ENCODE measurements at places on chromosomes 3 and 15. TPM values are rescaled to one million over a fixed set of nuclear protein-coding genes. Genes with fewer than 3 reads are reported as not detected.
A peak's percentile ranks its signal among the peaks of the same experiment; 100 is the strongest.

DNA sequence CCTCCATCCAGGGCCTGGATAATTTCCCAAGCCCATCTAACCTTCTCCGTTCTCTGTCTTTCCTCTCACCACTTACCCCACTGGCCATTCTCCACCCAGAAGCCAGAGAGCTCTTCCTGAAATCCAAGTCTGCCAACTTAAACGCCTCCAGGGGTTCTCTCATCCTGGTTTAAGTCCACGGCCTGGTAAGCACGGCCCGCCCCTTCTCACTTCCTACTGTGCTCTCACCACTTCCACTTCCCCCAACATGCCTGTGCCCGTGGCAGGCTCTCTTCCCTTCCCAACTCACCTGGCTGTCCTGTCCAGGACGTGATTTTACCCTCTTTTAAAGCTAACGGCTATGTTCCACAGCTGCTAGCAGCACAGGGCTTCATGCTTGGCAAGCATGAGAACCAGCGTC, 1.7 kb upstream of the CX3CR1 start:
- no peak for DNase-seq

GRCh38 chr15:51186891-51187290, 92.2 kb upstream of the TNFAIP8L3 start:
- no peak for DNase-seq

DNA sequence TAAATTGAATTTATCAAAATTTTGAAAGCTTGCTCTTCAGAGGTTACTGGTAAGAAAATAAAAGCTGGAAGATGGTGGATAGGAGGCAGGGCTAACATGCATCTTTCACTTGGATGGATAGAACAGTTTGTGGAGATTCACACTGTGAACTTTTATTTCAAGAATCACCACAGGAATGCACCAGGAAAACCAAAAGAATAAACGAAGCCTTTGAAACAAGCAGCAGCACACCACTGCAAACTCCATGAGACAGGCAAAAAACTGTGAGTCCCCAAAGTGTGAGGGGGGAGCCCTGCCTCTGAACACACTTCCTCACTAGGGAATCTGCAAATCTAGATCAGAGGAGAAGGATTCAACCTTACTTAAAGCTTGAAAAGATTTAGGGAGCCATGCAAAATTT, 122.2 kb downstream of the RTP4 start:
- DNase-seq = no peak

DNA sequence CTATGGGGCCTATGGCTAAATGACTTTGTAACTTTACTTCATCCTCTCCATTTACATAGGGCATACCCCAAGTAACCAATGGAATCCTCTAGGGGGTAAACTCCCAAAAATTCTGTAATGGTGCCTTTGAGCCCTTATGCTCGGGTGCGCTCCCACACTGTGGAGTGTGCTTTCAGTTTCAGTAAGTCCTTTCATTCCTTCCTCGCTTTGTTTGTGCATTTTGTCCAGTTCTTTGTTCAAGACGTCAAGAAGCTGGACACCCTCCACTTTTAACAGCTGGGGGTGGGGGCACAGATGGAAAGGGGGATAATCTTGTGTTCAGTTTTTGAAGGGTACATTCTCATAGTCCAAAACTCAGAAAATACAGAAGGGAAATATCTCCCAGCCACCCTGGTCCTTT, 84.4 kb upstream of the C2CD4B start:
- no peak for DNase-seq

- DNase-seq = no peak
Observed at GRCh38 chr3:35665390-35666055, 26.2 kb downstream of the ARPP21 start.

GRCh38 chr3:37308247-37308646, 133.9 kb upstream of the LRRFIP2 start:
- DNase-seq = no peak

Gene ACSBG1
- total RNA-seq = 97.5 TPM

DNA sequence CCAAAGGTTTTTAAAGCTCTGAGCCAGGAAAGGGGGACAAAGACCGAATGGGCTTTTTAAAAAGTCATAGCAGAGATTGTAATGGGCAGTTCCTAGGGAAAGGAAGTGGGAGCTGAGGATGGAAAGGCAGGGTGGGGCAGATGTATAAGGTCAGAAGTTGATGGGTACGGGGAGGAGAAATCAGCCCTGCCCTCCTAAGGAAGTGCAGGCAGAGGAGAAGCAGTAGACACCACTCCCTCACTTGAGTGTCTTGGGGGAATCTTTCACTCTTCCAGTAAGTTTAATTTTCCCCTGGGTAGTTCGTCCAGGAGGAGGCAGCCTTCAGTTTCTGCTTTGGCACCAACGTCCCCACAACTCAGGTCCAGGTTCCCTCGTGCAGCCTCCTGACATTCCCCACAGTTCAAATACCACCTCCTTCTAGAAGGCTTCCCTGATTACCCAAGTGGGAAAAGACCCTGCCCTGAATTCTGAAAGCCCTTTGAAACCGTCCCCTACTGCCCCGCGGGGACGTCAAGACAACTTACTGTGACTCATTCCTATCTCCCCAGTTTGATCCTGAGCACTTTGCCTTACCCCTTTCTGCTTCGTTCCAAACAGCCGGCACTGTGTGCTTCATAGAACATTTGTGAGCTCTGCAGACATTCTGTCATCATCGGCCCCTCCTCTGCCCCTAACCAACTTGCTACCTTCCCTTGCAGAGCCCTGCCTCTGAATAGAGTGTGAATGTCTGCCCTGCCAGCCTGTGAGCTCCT, 14.3 kb upstream of the SRP14 start:
- no peak for DNase-seq

DNA sequence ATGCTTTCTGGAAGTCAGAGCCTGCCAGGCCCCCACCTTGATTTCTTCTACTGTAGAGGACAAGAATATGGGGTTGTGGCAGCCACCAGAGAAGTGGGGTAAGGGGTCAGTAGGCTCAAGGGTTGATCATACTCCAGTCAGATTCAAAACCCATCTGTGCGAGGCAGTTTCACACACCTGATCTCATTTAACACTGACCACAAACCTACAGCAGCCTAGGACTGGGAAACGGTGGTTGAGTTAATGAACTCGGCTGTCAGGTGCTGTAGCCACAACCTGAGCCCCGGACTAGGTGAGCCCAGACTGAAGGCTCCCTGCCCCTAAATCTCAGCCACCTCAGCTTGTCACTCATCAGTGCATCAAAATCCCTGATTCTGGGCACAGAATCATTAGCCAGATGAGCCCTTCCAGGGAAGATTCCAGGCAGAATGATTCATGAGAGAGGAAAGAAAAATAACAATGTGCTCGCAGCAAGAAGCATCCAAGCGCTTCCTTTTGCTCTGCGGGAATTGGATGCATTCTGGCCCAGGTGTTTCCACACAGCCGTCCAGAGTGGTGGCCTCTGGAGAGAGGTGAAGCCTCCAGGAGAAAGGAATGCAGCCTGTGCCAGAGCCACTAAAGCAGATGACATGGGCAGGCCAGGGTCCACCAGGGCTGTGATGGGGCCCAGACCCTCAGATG, 102.1 kb downstream of the SRGAP3 start:
- DNase-seq = no peak

Gene RHOV
- total RNA-seq = 78.5 TPM

Gene KIF23
- total RNA-seq = 2.9 TPM

DNA sequence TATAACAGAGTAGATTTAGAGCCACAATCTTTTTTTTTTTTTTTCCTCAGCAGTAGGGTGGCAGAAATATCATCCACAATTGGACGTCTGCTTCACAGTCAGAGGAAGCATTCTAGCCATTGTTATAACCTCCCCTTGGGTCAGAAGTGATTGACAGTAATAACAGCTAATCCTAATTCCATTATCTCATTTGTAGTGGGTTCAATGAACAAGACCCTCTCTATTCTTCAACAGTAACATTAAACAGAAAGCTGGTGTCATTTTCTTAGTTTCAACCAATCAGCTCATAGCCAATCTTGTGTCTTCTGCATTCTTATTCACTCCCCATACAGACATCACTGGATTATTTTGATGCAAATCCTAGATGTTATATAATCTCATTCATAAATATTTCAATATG, 44.6 kb downstream of the QTRT2 start:
- no peak for DNase-seq

- peak; percentile 94 for DNase-seq
Observed at GRCh38 chr15:31372635-31373091, 46.0 kb downstream of the KLF13 start.

DNA sequence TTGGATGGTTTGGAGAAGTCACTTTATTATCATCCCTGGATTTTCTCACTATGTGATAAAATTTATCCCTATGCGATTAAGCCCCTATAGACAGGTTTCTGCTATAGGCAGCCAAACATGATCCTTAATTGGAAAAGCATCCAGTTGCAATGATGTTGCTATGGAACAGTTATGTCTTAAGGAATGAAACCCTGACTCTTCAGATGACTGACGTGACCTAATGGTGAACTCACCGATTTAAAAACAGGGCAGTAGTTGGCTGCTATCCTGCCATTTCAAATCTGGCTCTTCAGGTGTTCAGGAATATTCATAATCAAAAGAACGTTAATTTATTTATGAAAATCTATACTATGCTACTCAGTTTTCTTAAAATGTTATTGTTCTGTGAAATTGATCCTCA, 106.8 kb upstream of the ROBO1 start:
- DNase-seq = no peak

Gene GRIP2
- 3.5 TPM for total RNA-seq

Gene ALS2CL
- total RNA-seq = 118 TPM

Gene MINAR1
- total RNA-seq = 0.36 TPM

GRCh38 chr15:72178976-72179585, 18.5 kb downstream of the GRAMD2A start:
- DNase-seq = peak; percentile 52

- no peak for DNase-seq
Observed at GRCh38 chr15:81289910-81290309, 34.0 kb downstream of the STARD5 start.

DNA sequence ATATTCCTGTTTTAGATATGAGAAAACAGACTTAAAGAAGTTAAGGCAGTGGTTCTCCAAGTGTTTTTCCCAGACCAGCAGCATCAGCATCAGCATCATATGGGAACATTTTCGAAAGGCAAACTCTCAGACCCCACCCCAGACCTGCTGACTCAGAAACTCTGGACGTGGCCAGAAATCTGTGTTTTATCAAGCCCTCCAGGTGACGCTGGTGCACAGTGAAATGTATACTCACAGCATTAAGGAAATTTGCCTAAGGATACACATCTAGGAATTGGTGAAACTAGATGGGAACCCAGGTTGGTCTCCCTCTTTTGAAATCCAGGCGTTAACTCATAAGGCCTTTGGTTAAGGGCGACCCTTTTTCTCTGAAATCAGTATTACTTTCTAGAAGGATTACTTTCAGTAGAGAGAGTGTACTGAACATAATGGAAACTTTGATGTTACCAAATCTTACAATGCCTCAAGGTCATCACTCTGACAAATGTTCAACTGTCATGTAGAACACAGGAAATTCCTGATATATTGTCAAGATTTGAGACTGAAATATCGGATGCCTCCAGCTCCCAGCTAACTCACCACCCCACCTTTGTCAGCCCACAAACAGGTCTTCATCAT, 910.2 kb downstream of the ROBO1 start:
- DNase-seq = no peak

DNA sequence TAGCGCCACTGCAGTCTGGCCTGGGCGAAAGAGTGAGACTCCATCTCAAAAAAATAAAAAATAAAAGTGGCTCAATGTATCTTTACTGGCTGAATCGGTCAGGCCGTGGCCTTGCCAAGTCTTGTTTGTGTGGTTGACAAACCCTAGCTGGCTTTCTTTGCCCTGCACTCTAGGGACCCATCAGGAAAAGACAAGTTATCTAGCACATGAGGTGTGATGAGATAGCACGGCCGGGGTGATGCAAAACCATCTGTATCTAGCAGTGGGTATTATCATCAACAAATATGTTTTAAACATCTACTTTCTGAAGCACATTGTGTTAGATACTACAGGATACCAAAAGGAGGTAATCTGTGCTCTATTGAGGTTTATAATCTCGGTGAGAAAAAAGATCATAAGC, 3.9 kb upstream of the DPP8 start:
- DNase-seq = no peak

Gene ACKR4
- 1.8 TPM for total RNA-seq

Gene HACD3
- 36.6 TPM for total RNA-seq

GRCh38 chr15:84681831-84682230, 23.8 kb upstream of the NMB start:
- no peak for DNase-seq

DNA sequence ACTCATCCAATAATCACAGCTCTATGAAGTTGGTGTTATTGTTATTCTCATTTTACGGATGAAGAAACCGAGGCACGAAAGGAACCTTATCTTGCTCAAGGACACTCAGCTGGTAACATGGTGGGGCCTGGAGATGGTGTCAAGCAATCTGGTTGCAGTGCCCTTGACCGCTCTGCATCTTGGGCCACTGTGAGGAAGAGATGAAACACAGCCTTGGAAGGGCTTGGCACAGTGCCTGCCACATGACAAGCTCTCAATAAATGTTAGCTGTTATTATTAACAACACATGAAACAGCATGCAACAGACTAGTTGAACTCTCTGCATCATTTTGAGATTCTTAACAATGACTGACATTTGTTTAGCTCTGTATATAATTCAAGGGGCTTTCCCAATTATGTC, 10.1 kb upstream of the ITGA11 start:
- peak; percentile 95 for DNase-seq

GRCh38 chr3:142910280-142910679, 21.4 kb upstream of the PCOLCE2 start:
- DNase-seq = no peak

Gene CD200R1
- total RNA-seq = 1.1 TPM

DNA sequence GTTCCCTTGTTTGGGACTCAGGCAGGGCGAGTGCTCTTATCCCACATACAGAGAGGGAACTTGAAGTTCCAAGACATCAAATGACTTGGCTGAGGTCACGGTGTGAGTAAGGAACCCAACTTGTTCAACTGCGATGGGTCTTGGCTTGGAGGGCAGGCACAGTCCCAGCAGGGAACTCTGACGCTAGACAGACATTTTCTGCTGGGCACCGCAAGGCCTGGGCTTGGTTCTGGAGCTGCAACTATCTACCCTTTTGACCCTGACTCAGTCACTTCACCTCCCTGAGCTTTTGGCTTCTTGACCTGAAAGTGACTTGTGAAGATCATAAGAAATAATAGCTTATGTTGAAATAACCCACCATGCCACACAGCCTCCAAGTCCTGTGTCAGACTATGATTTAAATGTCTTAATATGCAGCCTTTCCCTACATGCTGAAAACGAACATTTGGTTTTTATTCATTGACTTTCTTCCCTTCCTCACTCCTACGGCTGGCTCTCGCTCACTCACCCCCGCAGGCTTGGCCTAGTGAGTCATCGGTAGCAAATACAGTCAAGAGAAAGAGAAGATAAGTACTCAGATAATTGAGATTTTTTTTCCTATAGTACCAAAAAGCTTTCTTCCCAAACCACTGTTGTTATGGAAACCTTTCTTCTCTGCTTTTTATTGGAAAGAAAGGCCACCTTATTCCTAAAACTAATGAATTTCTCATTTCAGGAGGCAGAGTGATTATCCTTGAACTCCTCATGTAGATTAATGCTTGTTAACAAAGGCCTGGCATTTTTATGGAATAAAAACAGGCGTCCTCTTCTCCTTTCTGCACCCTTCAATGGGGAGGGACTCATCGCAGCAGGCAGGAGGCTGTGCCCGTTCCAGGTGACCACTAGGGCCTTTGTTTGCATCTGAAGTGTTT, 178.4 kb downstream of the ATP10A start:
- peak; percentile 78 for DNase-seq

GRCh38 chr3:136694321-136694720, 57.9 kb downstream of the STAG1 start:
- DNase-seq = no peak

- DNase-seq = no peak
Observed at GRCh38 chr3:43465109-43465508, 156.7 kb downstream of the ANO10 start.

GRCh38 chr3:99720985-99721632, 82.7 kb downstream of the COL8A1 start:
- DNase-seq = no peak
